ENCODE measurements at places on chromosomes 6 and 20.

- DNase-seq: no peak
These were observed 38.2 kb upstream of the AFDN start for GRCh38 chr6:167788563-167788903.

DNA sequence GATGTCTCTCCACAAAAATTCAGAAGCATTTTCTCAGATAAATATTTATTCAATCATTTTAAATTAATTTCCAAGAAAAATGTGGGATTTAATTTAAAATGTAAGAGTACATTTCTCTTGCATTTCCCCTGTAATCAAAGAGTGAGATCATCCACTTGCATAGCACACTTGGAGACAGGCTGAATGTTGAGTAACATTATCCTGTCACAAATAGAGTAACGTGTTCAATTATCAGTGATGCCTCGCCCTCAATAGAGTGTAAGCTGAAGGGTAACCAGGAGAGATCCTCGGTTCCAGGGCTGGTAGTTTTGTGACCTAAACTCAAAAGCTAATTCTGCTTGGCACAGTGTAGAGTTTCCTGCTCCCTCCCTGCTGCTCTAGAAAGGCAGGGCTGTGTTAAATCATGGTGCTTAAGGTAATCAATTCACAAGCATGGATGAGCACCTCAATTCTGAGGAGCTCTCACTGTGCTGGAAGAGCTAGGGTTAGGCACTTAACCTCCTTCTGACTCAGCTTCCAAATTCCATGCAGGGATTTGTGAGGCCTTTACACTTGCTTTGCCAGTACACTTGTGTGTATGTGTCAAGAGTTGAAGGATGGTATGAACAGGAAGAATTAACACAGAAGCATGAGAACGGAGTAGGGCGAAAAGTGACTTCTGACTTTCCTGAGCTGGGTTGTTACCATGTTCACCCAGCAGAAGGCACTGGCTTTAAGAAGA is 56.6 kb downstream of the MMUT start:
- no peak for DNase-seq

- DNase-seq: no peak
These were observed 2.2 kb downstream of the KCNG1 start for GRCh38 chr20:51020657-51021056.

- DNase-seq: no peak
These were observed at the start of gene SNX21 for GRCh38 chr20:45833030-45833882. TSS of gene SNX21 (plus strand) at chr20:45833799. CDS start at chr20:45833920, 121 bp downstream.

- no peak for DNase-seq
These were observed 1014.9 kb upstream of the GJE1 start for GRCh38 chr6:141117874-141118273.

GRCh38 chr6:164133095-164133494 is 718.6 kb downstream of the QKI start:
- DNase-seq: no peak

DNA sequence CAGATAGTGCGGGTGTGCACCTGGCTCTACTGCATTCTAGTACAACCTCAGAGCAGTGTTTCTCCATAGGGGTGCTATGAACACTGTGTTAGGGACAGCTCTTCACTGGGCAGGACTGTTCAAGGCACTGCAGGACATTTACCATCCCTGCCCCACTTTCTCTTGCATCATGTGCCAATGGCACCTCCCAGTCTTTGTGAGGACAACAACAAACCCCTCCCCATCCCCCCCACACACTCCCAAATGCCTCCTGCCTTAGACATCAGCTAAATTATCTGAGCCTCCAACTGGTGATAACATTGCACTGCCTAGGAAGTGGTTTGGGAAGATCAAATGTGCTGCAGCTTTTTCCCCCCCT is 98.9 kb downstream of the FYN start:
- DNase-seq: no peak

GRCh38 chr20:3980260-3981131 is 34.9 kb downstream of the RNF24 start:
- no peak for DNase-seq

- no peak for DNase-seq
These were observed 16.8 kb upstream of the ZMYND8 start for GRCh38 chr20:47373206-47373733.

DNA sequence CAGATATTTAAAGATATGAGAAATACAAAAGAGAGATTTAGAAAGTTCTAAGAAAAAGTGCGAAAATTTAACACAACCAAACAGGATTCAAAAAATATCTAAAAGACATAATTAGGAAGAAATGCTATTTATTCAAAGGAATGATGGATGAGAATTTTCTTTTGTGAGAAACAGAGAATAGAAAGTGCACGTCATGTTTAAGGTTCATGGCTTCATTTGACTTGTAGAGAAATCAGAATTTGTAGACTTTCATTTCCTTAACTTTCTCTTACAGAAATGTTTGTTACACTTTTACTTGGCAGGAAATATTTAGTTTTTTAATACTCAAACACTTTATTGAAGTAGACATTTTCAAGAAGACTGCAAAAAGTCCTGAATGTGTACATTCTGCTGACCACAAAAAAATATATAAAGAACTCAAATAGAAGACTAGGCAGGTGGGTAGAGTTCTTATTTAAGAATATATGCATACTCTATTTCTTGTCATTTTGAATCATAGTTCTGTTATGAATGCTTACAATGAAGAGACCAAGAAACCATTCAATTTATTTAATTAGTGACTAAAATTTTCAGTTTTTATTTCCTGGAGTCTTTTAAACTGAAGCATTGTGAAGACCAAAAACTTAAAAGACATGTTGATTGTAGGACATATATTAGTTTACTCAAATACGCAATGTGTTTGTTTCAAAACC is 710.5 kb upstream of the HS3ST5 start:
- DNase-seq: no peak

DNA sequence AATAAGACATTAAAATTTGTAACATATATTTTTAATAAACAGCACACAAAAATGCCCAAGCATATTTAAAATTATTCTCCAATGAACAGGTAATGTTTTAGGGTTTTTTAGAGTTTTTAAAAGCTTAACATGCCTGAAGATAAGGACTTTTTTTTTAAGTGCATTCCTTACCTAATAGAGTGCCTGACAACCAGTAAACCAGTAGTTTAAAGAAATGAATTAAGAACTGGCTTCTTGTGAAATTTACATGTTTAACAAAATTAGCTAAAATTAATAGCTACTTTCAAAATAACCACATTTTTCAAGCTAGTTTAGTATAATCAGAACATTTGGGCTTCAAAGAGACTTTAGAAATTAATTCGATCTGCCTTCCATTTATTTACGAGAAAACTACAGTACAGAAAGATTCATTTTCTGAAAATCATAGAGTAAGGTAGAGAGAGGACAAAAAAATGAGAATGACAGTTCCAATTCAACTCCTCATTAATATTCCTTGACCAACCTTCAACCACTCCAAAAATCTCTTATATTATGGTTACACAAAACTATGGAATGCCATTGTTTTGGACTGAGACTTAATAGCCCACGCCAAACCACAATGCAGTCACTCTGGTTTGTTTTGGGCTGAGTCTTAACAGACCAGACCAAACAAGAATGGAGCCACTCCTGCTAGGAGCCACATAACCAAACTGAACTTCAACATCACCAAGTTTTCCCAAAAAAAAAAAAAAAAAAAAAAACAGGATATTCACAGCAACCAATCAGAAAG is 5.7 kb upstream of the PLN start:
- DNase-seq: no peak

DNA sequence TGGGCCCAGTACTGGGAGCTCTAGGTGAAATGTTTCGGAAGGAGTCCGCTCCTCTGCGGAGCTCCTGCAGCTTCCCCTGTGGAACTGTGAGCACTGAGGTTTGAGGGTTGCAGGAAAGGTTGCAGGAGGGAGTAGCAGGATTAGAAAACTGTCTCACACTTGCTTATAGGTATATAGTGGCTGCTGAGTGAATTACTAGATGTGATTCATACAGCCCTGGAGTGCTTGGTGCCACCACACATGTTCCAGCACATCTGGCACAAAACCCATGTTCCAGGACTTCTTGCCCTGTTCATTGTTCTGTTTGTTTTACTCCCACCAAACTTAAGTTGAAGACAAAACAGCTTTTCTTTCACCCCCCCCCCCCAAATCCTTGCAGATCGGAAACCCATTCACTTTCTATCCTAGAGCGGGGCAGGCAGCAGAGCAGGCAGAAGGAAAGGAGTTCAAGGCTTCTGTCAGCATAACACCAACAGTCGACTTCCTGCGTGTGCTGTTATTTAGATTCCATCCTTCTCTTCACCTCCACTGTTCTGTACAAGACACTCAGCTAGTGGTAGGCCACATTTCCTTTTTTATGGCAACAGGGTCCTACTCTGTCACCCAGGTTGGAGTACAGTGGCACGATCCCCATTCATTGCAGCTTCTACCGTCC is 669 bp upstream of the PEX6 start:
- DNase-seq: no peak

- DNase-seq: no peak
These were observed 46.9 kb downstream of the MMUT start for GRCh38 chr6:49416195-49416594.

DNA sequence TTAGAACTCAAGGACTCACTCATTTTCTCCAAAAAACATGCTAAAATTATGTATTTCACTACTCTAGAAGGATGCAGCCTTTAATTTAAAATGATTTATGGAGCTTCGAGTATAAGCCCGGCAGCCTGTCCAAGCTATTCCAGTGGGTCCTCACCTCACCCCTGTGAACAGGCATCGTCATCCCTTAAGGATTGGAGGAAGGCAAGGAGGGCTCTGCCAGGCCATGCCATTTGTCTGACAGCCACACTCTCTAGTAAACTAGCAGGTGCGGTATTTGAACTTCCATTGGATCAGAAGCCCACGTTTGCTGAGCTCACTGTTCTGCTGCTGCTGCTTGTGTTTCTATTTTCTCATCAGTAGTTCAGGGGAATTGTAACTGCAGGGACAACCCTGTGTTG is 39.8 kb upstream of the NAA20 start:
- no peak for DNase-seq

- DNase-seq: peak; percentile 13
These were observed 154.7 kb upstream of the LAMP5 start for GRCh38 chr20:9359561-9360308.

GRCh38 chr6:64040113-64040512 is 404.5 kb downstream of the PHF3 start:
- DNase-seq: no peak

GRCh38 chr20:45983279-45983743 is 11.3 kb upstream of the ZNF335 start:
- no peak for DNase-seq

- no peak for DNase-seq
These were observed 996.8 kb upstream of the CITED2 start for GRCh38 chr6:140370976-140371870.

- no peak for DNase-seq
These were observed 36.1 kb downstream of the BCKDHB start for GRCh38 chr6:80142586-80142985.

- DNase-seq: no peak
These were observed 15.8 kb upstream of the MAFB start for GRCh38 chr20:40704828-40705227.

DNA sequence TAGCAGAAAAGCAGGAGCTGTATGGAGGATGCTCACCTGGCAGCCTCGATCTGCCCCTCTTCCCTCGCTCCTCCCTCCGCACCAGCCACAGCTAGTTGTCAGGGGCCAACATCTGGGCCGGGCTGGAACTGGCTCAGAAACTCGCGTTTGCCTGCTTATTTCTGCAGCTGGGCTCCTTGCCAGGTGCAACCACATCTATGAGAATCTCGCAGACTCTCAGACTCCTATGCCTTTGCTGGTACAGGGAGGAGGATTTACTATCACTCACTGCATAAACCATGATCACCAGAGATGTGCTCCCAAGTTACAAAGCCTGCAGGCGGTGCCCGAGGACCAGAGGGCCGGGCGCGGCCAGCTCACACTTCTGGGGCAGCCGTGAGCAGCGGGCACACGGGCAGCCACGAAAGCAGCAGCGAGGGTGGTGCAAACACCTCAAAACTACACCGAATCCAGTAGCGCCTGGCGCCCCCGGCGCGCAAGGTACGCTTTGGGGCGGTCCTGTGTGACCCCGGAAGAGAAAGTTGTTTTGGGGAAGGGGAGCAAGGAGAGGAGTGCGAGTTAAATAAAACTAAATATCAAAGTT is 577 bp upstream of the LRRC1 start:
- DNase-seq: no peak

DNA sequence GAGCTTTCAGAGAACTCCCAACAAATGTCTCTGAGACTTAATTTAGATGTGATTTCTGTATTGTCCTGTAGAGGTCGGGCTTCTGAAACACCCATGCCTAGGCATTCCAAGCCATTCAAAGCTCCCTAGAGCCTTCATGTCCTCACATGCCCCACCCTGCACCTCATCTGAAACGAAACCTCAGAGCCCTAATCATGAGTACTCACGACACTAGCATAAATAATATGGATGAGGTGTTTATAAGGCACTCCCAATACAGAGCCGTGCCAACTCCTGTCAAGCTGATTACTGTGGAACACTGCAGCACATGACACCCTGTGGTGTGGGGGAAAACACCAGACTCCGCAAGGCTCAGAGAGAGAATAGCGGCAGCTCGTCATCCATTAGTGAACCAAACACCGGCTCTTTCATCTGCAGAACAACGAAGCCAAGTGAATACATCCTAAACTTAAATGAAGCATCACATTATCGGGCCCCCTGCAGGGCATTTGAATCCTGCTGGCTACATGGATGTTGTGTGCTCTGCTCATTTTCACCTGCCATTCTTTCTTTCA is 83.8 kb downstream of the FNDC1 start:
- DNase-seq: peak; percentile 43

DNA sequence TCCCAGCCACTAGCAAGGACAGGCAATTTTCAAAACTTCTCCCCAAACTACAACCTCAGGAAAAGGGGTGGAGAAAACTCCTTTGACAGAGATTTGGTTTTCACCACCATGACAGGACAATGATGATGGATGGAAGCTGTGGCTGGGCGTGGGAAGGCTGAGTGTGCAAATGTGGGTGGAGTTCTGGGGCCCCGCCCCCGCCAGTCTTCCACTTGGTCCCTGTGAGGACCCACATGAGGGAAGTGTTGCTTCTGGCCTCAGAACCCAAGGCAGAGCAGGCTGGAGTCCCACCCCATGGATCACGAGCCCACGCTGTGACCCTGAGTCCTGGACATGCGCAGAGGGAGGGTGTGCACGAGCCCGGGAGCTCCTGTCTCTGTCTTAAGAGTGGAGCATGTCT is 21.5 kb upstream of the MRGBP start:
- no peak for DNase-seq

DNA sequence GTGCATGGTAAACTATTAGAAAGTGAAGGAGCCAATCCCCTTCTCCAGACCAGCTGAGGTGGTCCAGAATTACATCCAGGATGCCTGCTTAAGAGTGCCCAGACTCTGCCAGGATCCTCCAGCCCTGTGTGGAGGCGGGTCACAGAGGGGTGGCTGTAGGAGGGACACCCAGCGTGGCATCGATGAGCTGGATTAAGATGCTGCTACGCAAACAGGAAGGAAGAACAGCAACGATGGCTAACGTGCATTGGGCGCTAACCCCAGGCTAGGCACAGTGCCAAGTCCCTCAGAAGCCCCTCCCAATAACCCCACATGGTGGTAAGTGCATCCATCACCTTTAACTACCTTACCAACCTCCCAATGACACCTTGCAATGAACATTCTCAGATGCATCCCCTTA is 63.9 kb upstream of the MRPS10 start:
- DNase-seq: no peak

- peak; percentile 44 for DNase-seq
These were observed 19.6 kb upstream of the FERMT1 start for GRCh38 chr20:6142348-6142993.
